Activated CD4-positive, alpha-beta T cell treated with anti-CD3 and anti-CD28 coated beads, Interleukin-2, amount 10 ng/mL, durations not matched to agents 24 days and 14 days (primary cell): ENCODE measurements at places on chromosomes 5 and 9. TPM values are rescaled to one million over a fixed set of nuclear protein-coding genes. Genes with fewer than 3 reads are reported as not detected.

PRDM9 gene
- not detected in 2 replicates for total RNA-seq

GRCh38 chr9:6230037-6230780 is 14.6 kb downstream of the IL33 start:
- H3K27me3 ChIP-seq = peaks cover 7% of the 10 kb centered on the region
- H3K36me3 ChIP-seq = no peaks in the 10 kb centered on the region
- no peak for DNase-seq
- H3K27ac ChIP-seq = no peak overlapping the region
- H3K4me1 ChIP-seq = no peaks in the 10 kb centered on the region
- H3K4me3 ChIP-seq = no peak overlapping the region

- no peak overlapping the region for H3K27ac ChIP-seq
- H3K4me3 ChIP-seq = no peak overlapping the region
- no peaks in the 10 kb centered on the region for H3K4me1 ChIP-seq
- DNase-seq = no peak
These were observed 240.3 kb upstream of the GAS1 start for GRCh38 chr9:87187656-87188055.

- H3K27me3 ChIP-seq = no peaks in the 10 kb centered on the region
- DNase-seq = no peak
- H3K4me3 ChIP-seq = no peak overlapping the region
- no peak overlapping the region for H3K27ac ChIP-seq
- peaks cover 3% of the 10 kb centered on the region for H3K36me3 ChIP-seq
These were observed 1.4 kb downstream of the ZBTB26 start for GRCh38 chr9:122929796-122930354.

DNA sequence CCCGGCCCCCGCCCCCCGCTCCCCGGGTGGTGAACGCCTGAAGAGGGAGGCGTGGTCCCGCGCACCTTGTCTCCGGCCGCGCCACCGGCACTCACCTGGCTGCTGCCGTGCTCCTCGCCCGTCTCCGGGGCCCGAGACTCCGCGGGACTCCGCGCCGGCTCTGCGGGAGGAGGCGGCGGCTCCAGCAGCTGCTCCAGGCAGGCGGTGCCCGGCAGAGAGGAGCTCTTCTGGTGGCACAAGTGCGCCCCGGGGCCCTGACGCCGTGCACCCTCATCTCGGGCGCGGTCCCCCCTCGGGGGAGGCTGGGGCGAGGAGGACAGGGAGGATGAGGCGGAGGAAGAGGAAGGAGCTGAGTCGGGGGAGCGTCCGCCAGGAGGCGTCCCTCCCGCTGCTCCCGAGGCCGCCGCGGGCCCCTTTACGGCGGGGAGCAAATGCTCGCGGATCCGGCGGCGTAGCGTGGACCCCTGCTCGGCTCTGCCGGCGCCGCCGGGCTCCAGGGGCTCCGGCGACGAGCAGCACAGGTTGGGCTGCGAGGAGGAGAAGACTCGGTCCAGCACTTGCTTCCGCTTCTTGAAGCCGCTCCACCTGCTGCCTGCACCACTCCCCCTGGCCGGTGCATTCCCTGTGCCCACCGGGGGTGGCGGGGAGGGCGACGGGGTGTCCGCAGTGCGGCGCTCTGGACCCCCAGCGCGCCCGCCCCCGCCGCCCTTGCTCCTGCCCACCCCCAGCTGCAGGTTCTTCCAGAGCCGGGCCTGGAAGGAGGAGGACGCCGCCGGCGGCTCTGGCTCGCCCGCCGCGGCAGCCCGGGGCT is 928 bp downstream of the MCTP1 start:
- H3K4me1 ChIP-seq = peaks cover 6% of the 10 kb centered on the region
- peak; percentile 69 for DNase-seq
- H3K4me3 ChIP-seq = peak overlapping the region; percentile 72
- H3K36me3 ChIP-seq = no peaks in the 10 kb centered on the region
- peaks cover 62% of the 10 kb centered on the region for H3K27me3 ChIP-seq
